ENCODE measurements at places on chromosomes 16 and 17.

DNA sequence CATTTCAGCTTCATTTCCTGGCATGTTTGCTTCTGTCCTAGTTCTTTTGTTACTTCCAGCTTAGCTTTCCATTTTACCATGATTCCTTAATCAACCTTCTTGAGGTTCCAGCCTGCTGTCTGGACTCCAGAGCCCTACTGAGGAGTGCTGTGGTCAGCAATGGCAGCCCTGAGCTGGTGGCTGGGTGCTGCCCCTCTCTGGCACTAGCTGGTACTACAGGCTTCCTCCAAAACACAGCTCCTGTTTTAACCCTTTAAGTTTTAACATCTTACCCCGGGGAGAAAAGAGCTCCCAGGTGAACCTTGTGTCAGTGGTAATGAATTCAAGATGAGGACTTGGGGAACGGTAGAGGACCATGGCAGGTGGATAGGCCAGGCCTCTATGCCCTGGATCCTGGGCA is 395.5 kb downstream of the TMEM114 start:
- H3K27me3 ChIP-seq: no peaks in the 10 kb centered on the region
- H3K36me3 ChIP-seq: no peaks in the 10 kb centered on the region
- no peak overlapping the region for H3K27ac ChIP-seq

GRCh38 chr17:39716073-39716818 is 14.1 kb downstream of the MIEN1 start:
- H3K36me3 ChIP-seq: no peaks in the 10 kb centered on the region
- no peak overlapping the region for H3K4me3 ChIP-seq
- no peak overlapping the region for H3K27ac ChIP-seq
- no peaks in the 10 kb centered on the region for H3K4me1 ChIP-seq
- DNase-seq: no peak

GRCh38 chr17:9859781-9860180 is 34.1 kb downstream of the GLP2R start:
- H3K27ac ChIP-seq: no peak overlapping the region
- H3K36me3 ChIP-seq: no peaks in the 10 kb centered on the region
- H3K4me1 ChIP-seq: no peaks in the 10 kb centered on the region
- no peak overlapping the region for H3K4me3 ChIP-seq

GRCh38 chr17:9894231-9894630 is 10.8 kb downstream of the RCVRN start:
- no peak for DNase-seq
- H3K4me1 ChIP-seq: no peaks in the 10 kb centered on the region
- no peaks in the 10 kb centered on the region for H3K27me3 ChIP-seq
- no peak overlapping the region for H3K4me3 ChIP-seq

- H3K27me3 ChIP-seq: no peaks in the 10 kb centered on the region
- DNase-seq: no peak
- H3K4me3 ChIP-seq: no peak overlapping the region
- peaks cover 25% of the 10 kb centered on the region for H3K4me1 ChIP-seq
- peak overlapping the region; percentile 55 for H3K27ac ChIP-seq
- peaks cover 9% of the 10 kb centered on the region for H3K36me3 ChIP-seq
These were observed 23.9 kb upstream of the FASN start for GRCh38 chr17:82121660-82122629.

DNA sequence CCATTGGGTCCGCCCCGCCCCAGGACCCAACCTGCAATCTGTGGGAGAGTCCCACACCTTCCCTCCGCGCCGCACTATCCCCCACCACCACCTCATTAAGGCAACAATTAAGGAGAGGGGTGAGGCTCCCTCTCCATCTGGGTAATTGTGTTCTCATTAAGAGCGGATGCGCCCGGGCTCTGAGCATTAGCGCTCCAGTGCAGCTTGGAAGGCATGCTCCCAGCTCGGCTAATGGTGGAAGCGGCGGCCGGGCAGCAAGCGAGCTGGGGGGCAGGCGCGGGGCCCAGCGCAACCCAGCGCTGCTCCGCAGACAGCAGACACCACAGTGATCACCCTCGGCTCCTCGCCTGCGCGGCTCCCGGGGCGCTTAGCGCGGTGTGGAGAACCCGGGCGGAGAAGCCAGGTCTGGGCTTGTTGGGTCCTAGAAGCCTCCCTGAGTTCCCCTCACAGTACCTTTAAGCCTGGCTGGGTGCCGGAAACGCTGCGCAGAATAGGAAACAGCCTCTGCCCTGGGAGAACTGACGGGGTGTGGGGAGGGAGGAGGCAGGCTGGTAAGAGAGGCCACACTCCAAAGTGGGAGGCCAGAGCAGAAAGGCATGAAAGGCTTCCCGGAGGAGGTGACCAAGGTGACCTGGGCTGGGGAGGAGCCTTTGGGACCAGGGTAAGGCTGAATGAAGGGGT is 6.4 kb downstream of the CBLN1 start:
- H3K4me1 ChIP-seq: no peaks in the 10 kb centered on the region
- H3K36me3 ChIP-seq: no peaks in the 10 kb centered on the region
- H3K4me3 ChIP-seq: no peak overlapping the region
- H3K27me3 ChIP-seq: peaks cover 67% of the 10 kb centered on the region
- DNase-seq: no peak

GRCh38 chr17:64205804-64206203 is 57.3 kb downstream of the TEX2 start:
- peaks cover 40% of the 10 kb centered on the region for H3K4me1 ChIP-seq
- no peak overlapping the region for H3K27ac ChIP-seq
- no peak overlapping the region for H3K4me3 ChIP-seq
- H3K27me3 ChIP-seq: no peaks in the 10 kb centered on the region
- peaks cover 9% of the 10 kb centered on the region for H3K36me3 ChIP-seq

DNA sequence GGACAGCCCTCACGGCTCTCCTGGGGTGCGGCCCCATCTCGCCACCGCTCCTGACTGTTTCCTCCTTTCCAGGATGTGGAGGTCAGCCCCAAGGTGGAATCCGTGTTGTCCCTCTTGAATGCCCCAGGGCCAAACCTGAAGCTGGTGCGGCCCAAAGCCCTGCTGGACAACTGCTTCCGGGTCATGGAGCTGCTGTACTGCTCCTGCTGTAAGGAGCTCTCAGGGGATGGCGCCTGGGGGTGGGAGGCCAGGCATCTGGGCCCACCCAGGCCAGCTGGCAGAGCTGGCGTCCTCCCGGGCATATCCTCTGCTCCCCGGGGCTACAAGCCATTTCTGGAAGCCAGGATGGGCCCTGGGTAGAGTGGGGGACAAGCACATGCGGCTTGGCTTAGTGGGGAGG is 13.2 kb downstream of the IL34 start:
- DNase-seq: no peak
- H3K36me3 ChIP-seq: no peaks in the 10 kb centered on the region
- H3K27ac ChIP-seq: no peak overlapping the region
- H3K4me3 ChIP-seq: no peak overlapping the region

GRCh38 chr16:79403534-79403933 is 197.0 kb downstream of the MAF start:
- H3K4me1 ChIP-seq: no peaks in the 10 kb centered on the region
- H3K36me3 ChIP-seq: no peaks in the 10 kb centered on the region
- no peak for DNase-seq
- no peak overlapping the region for H3K27ac ChIP-seq

DNA sequence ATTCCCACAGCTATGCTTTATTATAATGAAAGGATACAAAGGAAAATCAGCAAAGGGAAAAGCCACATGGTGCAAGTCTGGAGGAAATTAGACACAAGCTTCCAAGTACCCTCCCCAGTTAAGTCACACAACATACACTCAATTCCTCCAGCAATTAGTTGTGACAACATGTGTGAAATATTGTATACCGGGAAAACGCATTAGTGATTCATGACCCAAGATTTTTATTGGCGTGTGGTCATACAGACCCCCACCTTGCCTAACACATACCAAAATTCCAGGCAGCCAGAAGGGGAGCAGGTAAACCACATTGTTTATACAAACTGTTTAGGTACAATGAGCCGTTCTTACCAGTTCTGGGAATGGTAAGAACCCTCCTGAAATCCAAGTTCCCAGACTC is 160.6 kb downstream of the CYB561 start:
- H3K27ac ChIP-seq: no peak overlapping the region

DNA sequence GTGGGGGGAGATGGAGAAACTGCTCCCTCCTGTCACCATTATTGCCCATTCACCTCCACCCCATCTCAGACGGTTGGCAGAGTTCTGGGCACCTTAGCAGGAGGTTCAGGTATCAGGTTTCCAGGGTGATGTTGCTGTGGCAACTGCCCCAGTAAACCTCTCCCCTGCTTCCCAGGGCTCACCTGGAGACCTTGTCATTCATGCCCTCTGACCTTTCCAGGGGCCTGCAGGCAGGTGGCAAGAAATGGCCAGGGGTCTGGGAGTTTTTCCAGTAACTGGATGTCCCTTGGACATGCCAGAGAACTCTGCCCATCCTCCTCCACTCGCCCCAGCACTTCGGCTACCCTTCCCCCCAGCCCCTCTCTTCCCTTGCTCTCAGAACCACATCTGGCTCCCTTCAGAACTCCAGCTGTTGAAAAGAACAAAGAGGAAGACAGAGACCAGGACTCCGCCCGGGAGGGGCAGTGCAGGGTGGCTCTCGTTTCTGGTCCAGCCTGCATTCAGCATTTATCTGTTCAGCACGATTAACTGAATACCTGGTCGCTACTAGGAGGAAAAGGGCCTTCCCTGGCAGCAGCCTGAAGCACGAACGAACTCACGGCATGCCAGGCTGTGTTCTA is 8.5 kb downstream of the MLLT6 start:
- H3K4me1 ChIP-seq: peaks cover 41% of the 10 kb centered on the region
- DNase-seq: no peak
- no peak overlapping the region for H3K4me3 ChIP-seq
- no peaks in the 10 kb centered on the region for H3K27me3 ChIP-seq
- peaks cover 89% of the 10 kb centered on the region for H3K36me3 ChIP-seq

All from activated T-helper 2 cell treated with anti-CD3 and anti-CD28 coated beads, Interferon-gamma antibody, Interleukin-2, Interleukin-4, amounts not matched to agents 10 μg/mL and 5 μg/mL and 100 μg/mL, durations not matched to agents 14 hours and 24 hours and 36 hours (primary cell).